ENCODE measurements at places on chromosomes 12 and 14.

- no peak overlapping the region for H3K27ac ChIP-seq
- no peak for DNase-seq
- no peak overlapping the region for H3K4me3 ChIP-seq
- peaks cover 16% of the 10 kb centered on the region for H3K4me1 ChIP-seq
- no peaks in the 10 kb centered on the region for H3K36me3 ChIP-seq
- H3K27me3 ChIP-seq = no peaks in the 10 kb centered on the region
Measured at GRCh38 chr12:29152223-29152868, 3.3 kb downstream of the FAR2 start.

- no peaks in the 10 kb centered on the region for H3K27me3 ChIP-seq
- H3K36me3 ChIP-seq = no peaks in the 10 kb centered on the region
- no peaks in the 10 kb centered on the region for H3K4me1 ChIP-seq
- no peak for DNase-seq
- no peak overlapping the region for H3K4me3 ChIP-seq
- no peak overlapping the region for H3K27ac ChIP-seq
Measured at GRCh38 chr12:77678621-77679020, 152.1 kb upstream of the NAV3 start.

DNA sequence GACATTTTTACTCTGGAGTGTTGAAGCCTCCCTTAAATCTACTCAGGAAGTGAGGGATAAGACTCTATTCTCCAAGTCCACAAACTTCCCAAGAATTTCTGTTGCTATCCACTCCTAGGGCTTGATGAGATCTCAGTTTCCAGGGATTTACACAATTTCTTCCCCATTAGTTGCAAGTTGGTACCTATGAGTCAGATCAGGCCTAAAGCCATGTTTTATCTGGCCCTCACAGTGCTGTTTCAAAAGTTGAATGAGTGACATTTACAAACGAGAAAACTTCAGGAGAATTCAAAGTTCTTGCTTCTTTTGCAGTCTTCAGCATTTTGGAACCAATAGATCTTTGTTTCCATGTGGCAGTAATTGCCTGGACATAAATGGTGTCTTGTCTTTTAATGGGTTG lies 156.4 kb upstream of the SYT10 start:
- H3K4me1 ChIP-seq = no peaks in the 10 kb centered on the region
- H3K27ac ChIP-seq = no peak overlapping the region
- no peak overlapping the region for H3K4me3 ChIP-seq
- H3K36me3 ChIP-seq = no peaks in the 10 kb centered on the region

DNA sequence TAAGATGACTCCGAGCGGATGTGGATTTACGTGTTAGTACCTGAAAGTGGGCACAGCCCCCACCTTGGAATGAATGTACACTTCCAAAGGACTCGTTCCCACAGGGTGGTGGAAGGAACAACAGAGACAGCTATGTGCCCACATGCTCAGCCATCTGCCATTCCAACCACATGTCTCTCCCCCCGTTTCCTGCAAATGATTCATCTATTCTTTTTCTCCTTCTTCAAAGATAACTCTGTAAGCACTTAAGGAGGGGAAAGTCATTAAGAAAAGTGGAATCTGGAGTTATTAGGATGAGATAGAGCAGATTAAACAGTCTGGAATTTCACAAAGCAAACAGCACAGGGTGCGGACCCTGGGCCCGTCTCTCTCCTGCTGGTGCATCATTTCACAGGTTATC lies 18.5 kb upstream of the DUSP6 start:
- peak overlapping the region; percentile 13 for H3K27ac ChIP-seq
- peak; percentile 81 for DNase-seq
- H3K27me3 ChIP-seq = no peaks in the 10 kb centered on the region
- H3K4me1 ChIP-seq = peaks cover 24% of the 10 kb centered on the region
- no peak overlapping the region for H3K4me3 ChIP-seq

DNA sequence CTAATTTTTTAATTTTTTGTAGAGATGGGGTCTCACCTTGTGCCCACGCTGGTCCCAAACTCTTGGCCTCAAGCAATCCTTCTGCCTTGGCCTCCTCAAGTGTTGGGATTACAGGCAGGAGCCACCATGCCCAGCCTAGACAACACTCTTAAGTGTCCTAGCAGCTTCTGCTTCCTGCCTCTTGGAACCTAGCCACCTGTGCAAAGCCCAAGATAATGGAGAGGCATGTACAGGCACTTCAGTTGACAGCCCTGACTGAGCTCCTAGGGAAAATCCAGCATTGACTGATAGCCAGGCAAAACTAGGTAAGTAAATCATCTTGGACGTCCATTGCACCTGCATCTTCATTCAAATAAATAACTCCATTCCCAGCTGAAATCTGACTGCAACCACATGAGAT lies 15.5 kb downstream of the COX14 start:
- H3K4me1 ChIP-seq = peaks cover 5% of the 10 kb centered on the region
- H3K27ac ChIP-seq = no peak overlapping the region
- H3K4me3 ChIP-seq = no peak overlapping the region

GRCh38 chr12:46403719-46404070 lies 31.1 kb upstream of the SLC38A2 start:
- H3K36me3 ChIP-seq = no peaks in the 10 kb centered on the region
- no peak for DNase-seq
- no peak overlapping the region for H3K4me3 ChIP-seq
- peaks cover 5% of the 10 kb centered on the region for H3K4me1 ChIP-seq
- no peaks in the 10 kb centered on the region for H3K27me3 ChIP-seq

DNA sequence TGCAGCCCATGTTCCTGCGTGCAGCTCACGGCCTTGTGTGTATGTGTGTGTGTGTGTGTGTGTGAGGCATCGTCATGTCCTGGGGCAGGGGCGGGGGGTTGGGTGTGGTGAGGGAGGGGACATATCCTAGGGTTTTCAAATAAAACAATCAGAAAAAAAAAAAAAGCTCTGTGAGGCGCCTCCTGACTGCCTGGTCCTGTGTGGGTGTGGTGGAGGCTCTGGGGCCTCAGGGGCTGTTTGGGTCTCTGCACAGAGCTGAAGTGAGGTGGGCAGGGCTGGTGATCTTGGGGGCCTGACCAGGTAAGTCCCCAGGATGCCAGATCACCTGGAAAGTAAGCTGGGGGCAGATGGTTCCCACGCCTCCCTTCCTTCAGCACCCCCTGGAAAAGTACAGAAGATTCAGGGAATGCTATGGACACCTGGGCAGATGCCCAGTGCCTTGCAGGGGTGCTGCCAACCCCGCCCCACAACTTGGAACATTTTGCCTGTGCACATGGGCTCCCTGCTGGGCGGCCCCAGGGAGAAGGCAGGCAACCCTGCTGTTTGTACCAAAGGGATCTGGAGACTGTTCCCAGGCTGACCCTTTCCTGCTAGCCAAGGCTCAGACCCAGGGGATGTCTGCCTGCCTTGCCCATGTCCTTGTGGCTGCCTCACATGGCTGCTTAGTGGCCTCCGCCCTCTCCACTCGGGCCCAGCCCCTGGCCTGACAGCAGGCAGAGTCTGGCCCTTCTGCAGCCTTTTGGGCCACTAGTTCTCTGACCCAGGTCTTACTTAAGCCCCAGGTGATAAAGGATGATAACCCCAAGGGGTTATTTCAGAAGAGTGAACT lies 28.8 kb downstream of the CLSTN3 start:
- H3K27me3 ChIP-seq = peaks cover 27% of the 10 kb centered on the region
- no peak overlapping the region for H3K27ac ChIP-seq
- H3K36me3 ChIP-seq = peaks cover 44% of the 10 kb centered on the region
- peaks cover 5% of the 10 kb centered on the region for H3K4me1 ChIP-seq
- H3K4me3 ChIP-seq = no peak overlapping the region

DNA sequence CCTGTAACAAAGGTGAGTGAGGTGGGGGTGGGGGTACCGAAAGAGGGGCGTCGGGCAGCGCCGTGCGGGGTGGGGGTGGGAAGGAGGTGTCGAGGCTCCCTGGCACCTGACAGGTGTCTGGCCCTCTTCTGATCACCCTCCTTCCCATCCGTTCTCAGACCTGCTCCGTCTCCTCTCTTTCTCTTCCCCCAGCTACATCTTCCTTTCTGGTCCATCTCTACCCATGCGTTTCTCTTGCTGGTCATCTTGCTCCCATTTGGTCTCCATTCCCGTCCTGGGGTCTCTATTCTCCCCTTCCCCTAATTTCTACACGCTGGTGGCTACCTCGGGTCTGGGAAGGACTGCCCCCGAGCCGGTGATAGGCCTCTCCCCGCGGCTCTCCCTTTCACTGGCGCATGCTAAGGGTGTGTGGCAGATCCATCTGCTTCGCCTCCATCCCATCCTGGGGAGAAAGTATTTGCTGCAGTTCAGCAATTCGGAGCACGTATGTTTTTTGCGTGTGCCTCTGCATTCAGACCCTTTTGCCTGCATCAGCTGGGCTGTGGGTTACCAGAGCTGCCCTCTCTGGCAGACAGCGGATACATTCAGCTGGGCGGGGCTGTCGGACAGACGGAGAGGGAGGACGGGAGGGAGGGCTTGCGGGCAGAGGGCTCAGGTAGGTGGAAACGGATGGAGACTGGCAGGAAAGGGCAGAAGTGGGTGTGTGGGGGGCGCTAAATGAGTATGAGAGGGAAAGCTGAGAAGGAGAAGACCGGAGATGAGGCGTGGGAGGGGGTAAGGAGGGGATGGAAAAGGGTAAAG lies 730 bp downstream of the CLSTN3 start:
- peak overlapping the region; percentile 77 for H3K4me3 ChIP-seq
- peaks cover 14% of the 10 kb centered on the region for H3K4me1 ChIP-seq
- H3K36me3 ChIP-seq = peaks cover 27% of the 10 kb centered on the region
- H3K27me3 ChIP-seq = peaks cover 40% of the 10 kb centered on the region
- no peak overlapping the region for H3K27ac ChIP-seq

GRCh38 chr12:63419154-63419553 lies 249.1 kb downstream of the DPY19L2 start:
- no peaks in the 10 kb centered on the region for H3K36me3 ChIP-seq
- no peak overlapping the region for H3K27ac ChIP-seq
- no peak overlapping the region for H3K4me3 ChIP-seq
- DNase-seq = no peak
- no peaks in the 10 kb centered on the region for H3K4me1 ChIP-seq

GRCh38 chr12:74415633-74416032 lies 122.0 kb upstream of the ATXN7L3B start:
- no peaks in the 10 kb centered on the region for H3K36me3 ChIP-seq
- DNase-seq = peak; percentile 44
- H3K27ac ChIP-seq = no peak overlapping the region
- H3K4me3 ChIP-seq = no peak overlapping the region

DNA sequence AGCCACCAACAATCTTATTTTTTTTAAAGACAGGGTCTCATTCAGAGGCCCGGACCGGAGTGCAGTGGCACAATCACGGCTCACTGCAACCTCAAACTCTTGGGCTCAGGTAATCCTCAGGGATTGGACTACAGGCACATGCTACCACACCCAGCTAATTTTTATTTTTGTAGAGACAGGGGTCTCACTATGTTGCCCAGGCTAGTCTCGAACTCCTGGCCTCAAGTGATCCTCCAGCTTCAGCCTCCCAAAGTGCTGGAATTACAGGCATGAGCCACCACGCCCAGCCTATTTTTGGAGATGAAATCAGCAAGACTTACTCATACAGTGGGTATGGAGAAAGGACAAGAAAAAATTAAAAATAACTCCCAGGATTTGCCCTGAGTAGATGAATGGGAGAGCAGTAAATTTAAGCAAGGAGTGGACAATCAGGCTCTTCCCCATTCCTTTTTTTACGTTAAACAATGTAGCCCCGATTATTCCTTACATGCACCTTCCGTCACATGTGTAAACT lies 13.2 kb downstream of the FMNL3 start:
- H3K4me1 ChIP-seq = peaks cover 4% of the 10 kb centered on the region
- DNase-seq = no peak
- no peak overlapping the region for H3K27ac ChIP-seq
- no peaks in the 10 kb centered on the region for H3K36me3 ChIP-seq
- no peaks in the 10 kb centered on the region for H3K27me3 ChIP-seq
- H3K4me3 ChIP-seq = no peak overlapping the region

- H3K4me1 ChIP-seq = no peaks in the 10 kb centered on the region
- H3K27ac ChIP-seq = no peak overlapping the region
- H3K36me3 ChIP-seq = no peaks in the 10 kb centered on the region
Measured at GRCh38 chr14:70317969-70318634, 41.4 kb downstream of the COX16 start.

DNA sequence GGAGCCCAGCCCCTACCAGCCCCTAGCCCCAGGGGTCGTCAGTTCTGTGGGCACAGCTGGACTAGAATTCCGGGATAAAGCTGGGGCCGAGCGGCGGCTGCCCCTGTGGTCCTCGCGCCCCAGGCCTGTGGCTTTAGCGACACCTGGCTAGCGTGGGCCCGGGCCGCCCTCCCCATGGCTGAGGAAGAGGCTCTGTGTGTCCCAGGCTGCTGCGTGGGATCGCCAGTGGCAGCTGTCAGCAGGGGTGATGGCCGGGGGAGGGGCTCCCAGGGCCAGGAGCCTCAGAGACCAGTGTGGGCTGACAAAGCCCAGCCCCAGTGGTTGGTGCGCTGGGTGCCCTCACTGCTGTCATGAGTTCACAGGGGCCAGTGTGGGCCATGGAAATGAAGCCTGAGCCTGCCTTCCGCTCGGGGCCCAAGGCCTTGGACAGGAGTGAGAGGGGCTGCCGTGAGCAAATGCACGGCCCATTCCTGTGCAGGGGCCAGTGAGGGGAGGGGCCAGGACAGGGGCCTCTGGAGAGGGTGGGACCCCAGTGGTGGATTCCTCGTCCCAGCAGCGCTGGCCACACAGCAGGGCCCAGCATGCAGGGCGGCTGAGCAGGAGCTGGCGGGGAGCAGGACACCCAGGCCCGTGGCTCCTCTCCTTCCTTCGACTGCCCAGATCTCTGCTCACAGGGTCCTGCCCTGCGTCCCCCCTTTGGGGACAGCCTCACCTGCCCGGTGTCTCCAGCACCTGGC lies 11.4 kb downstream of the FBRSL1 start:
- peaks cover 63% of the 10 kb centered on the region for H3K4me1 ChIP-seq
- no peak overlapping the region for H3K4me3 ChIP-seq
- peaks cover 10% of the 10 kb centered on the region for H3K36me3 ChIP-seq
- DNase-seq = no peak
- H3K27me3 ChIP-seq = no peaks in the 10 kb centered on the region

DNA sequence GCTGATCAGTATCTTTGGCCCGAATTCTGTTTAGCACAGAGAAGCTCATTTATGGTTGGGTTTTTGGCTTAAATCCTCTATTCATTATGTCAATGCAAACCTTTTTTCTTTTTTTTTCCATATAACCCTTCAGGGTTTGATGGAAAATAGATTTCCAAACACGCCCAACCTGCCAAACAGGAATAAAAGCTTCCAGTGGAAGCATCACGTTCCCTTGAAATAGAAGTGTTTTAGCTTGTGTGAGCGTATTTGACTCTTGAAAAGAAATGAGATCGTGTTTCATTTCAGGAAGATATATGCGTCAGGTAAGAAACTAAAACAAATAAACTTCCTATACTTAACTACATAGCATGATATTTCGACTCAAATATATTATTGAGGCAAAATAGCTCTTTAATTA lies at the start of gene PIK3C2G:
Gene PIK3C2G (plus strand): TSS at position 246 of the 400 bp plus-strand sequence. CDS start 20,564 bp downstream, outside the sequence.
- H3K27me3 ChIP-seq = no peaks in the 10 kb centered on the region
- H3K4me3 ChIP-seq = no peak within 1 kb of the TSS
- no peak within 1 kb of the TSS for H3K27ac ChIP-seq
- no peak for DNase-seq
- H3K36me3 ChIP-seq = no peaks in the 10 kb centered on the region
- no peaks in the 10 kb centered on the region for H3K4me1 ChIP-seq

- H3K4me3 ChIP-seq = no peak overlapping the region
- H3K36me3 ChIP-seq = no peaks in the 10 kb centered on the region
- peaks cover 11% of the 10 kb centered on the region for H3K4me1 ChIP-seq
- no peak overlapping the region for H3K27ac ChIP-seq
- peaks cover 25% of the 10 kb centered on the region for H3K27me3 ChIP-seq
Measured at GRCh38 chr12:120960657-120961056, 17.7 kb upstream of the HNF1A start.

- no peaks in the 10 kb centered on the region for H3K4me1 ChIP-seq
- H3K4me3 ChIP-seq = no peak overlapping the region
- no peaks in the 10 kb centered on the region for H3K27me3 ChIP-seq
- H3K27ac ChIP-seq = no peak overlapping the region
- no peaks in the 10 kb centered on the region for H3K36me3 ChIP-seq
- peak; percentile 77 for DNase-seq
Measured at GRCh38 chr12:58341791-58342190, 400.4 kb downstream of the ATP23 start.

Data from mesenchymal stem cell (in vitro differentiated cells and primary cell).